ENCODE measurements at places on chromosomes 12 and 14.

- DNase-seq = no peak
Measured at GRCh38 chr14:103594265-103594664, 31.5 kb downstream of the COA8 start.

GRCh38 chr12:119182701-119183493 is 4.2 kb downstream of the HSPB8 start:
- peak; percentile 28 for DNase-seq

DNA sequence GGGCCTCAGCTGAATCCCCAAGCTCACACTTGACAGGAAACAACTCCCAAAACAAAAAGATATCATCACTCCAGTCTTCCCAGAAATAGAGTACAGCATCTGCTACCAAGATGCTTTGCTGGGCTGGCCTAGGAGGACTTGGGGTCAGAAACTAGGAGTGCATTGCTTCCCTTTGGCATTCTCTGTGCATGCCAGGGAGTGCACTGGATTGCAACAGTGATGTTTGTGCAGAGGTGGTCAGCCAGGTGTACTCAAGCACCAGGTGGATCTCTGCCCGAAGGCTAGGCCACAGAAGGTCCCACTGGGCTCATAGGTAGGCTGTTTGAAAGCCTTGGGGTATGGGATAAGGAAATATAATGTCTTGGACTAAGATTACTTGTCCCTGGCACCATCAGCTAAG is 51.1 kb downstream of the RAB35 start:
- no peak for DNase-seq

- DNase-seq = no peak
Measured at GRCh38 chr12:50639721-50640120, 124.2 kb upstream of the ATF1 start.

DNA sequence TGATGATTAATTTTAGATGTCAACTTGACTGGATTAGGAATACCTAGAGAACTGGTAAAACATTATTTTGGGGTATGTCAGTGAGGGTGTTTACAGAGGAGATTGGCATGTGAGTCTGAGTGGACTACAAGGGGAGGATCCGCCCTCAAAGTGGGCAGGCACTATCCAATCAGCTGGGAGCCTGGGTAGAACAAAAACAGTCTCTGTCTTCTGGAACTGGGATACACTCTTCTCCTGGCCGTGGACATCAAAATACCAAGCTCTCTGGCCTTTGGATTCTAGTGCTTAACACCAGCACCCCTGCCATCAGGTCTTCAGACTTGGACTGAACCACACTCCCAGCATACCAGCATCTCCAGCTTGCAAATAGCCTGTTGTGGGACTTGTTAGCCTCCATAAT is 4.4 kb upstream of the SCAF11 start:
- no peak for DNase-seq

DNA sequence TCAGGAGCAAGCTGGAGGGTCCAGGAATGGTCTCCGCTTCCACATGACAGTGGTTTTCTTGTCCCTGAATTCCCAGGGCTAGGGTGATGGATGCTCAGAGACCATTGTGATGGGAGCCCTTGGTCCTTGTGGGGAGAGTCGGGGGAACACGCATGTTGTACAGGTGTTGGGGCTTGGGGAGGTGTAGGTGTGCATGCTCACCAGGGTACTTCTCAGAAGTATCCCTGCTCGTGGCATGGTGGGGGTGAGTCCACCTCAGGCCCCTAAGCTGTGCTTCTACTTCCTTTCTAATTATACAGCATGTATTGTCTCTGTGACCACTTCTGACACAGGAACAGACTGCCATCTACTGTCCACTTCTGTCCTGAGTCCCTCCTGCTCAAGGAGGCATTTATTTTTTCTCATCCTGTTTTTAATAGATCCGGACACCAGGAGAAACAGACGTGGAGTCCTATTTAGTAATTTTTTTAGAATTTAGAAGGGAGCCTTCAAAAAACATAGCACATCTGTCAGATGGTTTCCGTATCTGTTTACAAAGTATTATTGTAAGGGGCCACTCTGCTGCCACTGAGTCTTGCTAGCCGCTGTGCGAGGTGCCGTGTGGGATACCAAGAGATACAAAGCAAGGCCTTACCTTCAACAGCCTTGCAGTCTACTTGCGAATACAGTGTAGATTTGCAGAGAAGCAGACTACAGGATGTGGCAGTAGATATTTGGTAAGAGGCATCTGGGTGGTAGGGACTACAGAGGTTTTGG is 10.5 kb downstream of the NTF3 start:
- DNase-seq = peak; percentile 60

DNA sequence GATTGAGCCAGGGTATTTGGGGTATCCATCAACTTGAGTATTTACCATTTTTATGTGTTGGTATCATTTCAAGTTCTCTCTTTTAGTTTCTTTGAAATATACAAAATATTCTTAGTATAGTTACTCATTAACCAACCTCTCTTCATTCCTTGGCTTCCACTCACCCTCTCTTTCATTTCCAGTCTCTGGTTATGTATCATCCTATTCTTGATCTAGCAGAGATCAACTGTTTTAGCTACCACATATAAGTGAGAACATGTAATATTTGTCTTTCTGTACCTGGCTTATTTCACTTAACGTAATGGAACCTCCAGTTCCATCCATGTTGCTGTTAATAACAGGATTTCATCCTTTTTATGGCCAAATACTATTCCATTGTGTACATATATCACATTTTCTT is 86.9 kb downstream of the DACT1 start:
- DNase-seq = no peak

- DNase-seq = no peak
Measured at GRCh38 chr14:64637735-64638473, 66.3 kb upstream of the PLEKHG3 start.

- DNase-seq = no peak
Measured at GRCh38 chr14:94868772-94869072, 98.8 kb upstream of the GSC start.

DNA sequence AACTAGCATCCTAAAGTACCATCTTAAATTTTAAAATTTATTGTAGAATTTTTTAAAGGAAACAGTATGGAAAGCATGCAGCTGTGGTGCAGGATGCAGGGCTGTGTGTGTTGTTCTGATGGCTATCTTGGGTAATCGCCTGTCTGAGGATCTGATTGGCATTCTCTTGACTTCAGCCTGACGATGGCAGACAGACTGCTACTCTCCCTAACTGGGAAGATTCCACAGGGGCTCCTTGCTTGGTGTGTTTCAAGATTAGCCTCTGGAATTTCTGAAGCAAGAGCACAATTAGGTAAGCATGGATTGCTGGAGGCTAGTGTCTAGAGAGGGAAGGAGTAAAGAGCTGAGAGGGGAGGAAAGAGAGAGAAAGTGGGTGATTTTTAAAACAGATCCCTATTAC is 696.8 kb upstream of the LRFN5 start:
- no peak for DNase-seq

DNA sequence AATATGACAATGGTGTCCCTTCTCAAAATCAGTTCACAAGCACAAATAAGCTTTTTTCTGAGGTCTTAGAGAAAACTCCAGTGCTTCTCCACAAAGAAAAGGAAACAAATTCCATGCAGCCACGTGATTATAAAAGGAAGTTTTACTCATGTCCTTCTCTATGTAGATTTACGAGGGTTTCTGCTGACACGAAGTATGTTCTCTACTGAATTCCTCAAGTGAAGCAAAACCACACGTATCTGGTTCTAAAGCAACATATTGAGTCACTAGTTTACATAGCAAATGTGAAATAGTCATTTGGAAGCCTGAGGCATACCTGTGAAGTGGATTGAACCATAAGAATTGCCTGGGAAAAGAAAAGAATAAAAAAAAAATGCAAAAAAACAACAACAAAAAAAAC is 31.9 kb downstream of the BMP4 start:
- DNase-seq = peak; percentile 8

DNA sequence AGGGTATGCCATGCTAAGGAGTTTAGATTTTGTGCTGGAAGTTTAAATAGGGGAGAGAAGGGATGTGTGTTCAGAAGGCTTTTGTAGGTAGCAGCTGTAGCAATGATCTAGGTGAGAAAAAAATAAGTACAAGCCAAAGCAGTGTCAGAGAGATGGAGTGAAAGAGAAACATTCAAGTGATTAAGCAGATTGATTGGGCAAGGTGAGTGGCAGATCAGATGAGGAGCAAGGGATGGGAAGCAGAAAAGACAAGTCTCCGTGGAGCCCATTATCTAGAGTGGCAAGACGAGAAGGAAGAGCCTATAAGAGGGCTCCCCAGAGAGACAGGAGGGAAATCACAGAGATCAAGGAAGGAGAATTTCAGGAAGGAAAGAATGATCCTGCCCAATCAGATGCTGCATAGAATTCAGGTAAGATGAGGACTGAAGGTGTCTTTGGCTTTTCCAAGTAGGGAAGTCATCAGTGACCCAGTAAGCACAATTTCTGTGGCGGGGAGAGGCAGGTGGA is 133.5 kb downstream of the ETV6 start:
- no peak for DNase-seq

- DNase-seq = no peak
Measured at GRCh38 chr14:33062881-33063280, 124.2 kb downstream of the NPAS3 start.

DNA sequence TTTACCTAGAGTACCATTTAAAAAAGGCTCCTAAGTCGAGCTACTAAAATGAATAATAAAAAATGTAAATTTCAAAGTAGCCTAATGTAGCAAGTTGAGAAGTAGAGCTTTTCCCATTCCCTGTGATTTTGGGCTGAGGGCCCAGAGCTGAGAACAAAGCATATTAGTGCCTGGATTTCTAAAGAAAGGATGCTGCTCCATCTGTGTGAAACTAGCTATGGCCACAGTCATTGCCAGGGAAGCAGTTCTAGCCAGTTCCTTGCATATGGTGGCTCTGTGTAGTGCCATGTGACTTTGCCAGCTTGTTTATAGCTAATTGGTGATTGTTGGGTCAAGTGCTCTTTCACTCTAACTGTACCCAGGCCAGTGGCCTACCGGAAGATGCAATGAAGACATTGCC is 20.4 kb upstream of the FBXO33 start:
- DNase-seq = no peak

DNA sequence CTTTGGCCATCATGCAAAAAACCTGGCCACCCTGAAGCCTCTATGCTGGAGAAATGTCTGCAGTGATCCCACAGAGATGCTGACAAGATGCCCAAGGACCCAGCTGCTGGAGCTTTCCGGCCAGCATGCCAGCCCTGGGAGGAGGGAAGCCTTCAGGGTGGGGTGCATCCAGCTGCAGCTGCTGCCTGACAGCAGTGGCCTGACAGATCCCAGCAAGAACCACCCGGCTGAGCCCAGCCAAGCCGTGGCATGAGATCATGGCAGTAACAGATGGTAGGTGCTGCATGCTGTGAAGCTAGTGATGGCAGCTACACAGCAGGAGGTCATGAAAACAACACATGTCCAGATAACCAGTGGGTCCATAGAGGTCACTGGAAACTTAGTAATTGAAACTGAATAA is 13.8 kb downstream of the CLBA1 start:
- DNase-seq = no peak

DNA sequence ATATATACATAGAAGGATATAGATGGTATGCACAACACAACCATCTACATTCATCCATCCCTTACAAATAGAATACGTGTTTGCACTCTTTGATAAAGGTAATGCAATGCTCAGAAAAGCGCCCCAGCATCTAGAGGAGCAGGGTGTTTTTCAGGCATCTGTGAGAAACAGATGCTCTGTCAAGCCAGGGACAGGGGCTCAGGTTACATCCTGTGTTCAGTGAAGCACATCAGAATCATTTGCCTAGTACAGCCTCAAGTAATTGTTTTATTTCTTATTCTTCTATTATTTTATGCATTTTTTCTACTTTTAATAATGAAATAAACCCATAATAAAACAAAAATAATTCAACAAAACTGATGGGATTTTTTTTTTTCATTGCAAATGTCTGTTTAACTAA is 50.5 kb upstream of the HIF1A start:
- DNase-seq = no peak

DNA sequence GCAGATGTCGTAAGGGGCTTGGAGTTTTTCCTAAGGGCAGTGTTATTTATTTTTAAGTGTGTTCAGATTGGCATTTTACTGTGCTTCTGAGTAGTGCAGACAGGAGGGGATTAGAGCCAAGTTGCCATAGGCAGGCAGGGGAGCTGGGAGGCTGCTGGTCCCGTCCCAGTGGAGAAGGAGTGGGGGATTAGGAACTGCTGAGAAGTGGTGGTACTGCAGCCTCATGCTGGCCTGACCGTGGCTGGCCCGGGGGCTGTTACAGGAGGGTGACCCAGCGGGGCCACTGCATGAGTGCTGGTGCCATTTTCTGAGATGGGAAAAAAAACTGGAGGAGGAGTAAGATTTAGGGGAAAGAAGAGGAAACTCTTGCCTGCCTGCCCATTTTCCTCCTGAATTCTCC is 52.3 kb upstream of the DLK1 start:
- DNase-seq = no peak

GRCh38 chr12:7019043-7019569 is 830 bp upstream of the LPCAT3 start:
- DNase-seq = no peak

DNA sequence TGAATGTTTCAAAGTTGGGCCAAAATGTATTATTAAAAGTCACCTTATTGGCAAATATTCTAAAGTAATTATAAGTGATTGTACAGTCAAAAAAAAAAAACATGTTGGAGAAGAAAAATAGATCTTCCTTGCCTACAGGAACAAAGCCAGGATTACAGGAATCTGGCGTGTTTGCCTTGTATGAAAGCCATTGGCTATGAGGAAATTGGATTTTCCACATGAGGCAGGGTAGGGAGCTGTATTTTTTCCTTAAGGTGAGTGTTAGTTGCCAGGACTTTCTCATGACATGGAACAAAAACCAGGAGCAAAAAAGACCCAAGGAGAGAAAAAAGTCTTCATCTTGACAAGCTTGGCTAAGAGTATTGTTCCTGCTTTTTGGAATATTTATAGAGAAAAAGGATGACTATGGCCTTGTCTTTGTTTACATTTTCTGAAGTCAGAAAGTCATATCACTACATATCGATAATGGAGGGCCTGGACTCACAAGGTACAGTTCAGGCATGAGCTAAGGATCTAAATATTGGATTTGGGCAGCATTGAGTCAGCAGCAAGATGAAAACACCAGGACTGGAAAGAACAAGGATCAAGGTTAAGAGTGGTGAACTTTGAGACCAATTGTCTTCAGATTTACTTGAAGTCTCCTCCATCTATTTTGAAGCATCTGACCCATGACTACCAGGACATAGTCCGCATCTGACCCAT is 68.4 kb upstream of the FLRT2 start:
- DNase-seq = no peak

DNA sequence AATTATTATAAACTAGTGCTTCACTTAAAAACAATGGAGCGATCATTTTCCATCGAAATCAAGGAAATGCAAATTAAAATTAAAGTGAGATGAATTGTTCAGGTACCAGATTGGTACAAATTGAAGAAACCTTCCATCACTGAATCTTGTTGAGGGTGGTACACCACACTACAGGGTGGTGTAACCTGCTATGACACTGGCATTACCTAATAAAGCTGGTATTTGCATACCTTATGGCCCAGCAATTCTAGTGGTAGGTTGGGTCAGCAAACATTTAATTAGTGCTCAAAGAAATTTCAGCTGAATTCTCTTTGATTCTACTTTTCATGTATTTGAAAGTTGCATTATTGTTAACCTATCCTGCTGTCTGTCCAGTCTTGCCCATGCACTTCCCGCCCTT is 9.2 kb downstream of the TIGAR start:
- no peak for DNase-seq
